GM23338 (cell line): ENCODE measurements at places on chromosomes 11 and 22. TPM values are rescaled to one million over a fixed set of nuclear protein-coding genes. Genes with fewer than 3 reads are reported as not detected.
A peak's percentile ranks its signal among the peaks of the same experiment; 100 is the strongest.

The JAML gene
- 0.12 and 0.56 TPM in 2 replicates for total RNA-seq

DNA sequence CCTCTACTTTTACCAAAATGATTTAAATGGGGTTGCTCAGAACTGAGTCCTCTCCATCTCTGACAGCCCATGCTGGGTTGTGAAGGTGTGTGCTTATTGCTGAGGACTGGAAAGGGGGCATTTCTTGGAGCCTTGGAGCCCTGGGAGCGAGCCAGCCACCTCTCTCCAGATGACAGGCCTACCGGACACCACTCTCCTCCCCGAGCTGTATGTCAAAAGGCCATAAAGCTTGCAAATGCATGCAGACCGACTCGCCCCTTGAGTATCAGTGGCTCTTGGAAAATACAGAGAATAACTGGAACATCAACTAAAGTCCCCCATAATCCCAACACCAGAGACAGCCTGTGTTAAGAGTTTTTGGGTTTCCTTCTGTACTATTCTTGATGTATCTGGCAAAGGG lies 67.9 kb upstream of the PITPNB start:
- no peaks in the 10 kb centered on the region for H3K36me3 ChIP-seq
- no peak overlapping the region for H3K4me3 ChIP-seq
- H3K27ac ChIP-seq, result 0 out of 2 replicates have a peak overlapping the region, but pooled peaks have one; percentile 55
- no peaks in the 10 kb centered on the region for H3K27me3 ChIP-seq

- no peaks in the 10 kb centered on the region for H3K36me3 ChIP-seq
- H3K4me1 ChIP-seq, result peaks cover 6% of the 10 kb centered on the region; the same call in 1 of the 2 replicates
- DNase-seq, result peak; percentile 78
- H3K27ac ChIP-seq, result no peak overlapping the region
Measured at GRCh38 chr11:30635401-30635989, 49.3 kb upstream of the MPPED2 start.

The APOL4 gene
- not detected in 2 replicates for total RNA-seq

The SYT13 gene
- total RNA-seq, result 16.3 and 17.1 TPM in 2 replicates

The IFITM10 gene
- total RNA-seq, result not detected in 2 replicates

DNA sequence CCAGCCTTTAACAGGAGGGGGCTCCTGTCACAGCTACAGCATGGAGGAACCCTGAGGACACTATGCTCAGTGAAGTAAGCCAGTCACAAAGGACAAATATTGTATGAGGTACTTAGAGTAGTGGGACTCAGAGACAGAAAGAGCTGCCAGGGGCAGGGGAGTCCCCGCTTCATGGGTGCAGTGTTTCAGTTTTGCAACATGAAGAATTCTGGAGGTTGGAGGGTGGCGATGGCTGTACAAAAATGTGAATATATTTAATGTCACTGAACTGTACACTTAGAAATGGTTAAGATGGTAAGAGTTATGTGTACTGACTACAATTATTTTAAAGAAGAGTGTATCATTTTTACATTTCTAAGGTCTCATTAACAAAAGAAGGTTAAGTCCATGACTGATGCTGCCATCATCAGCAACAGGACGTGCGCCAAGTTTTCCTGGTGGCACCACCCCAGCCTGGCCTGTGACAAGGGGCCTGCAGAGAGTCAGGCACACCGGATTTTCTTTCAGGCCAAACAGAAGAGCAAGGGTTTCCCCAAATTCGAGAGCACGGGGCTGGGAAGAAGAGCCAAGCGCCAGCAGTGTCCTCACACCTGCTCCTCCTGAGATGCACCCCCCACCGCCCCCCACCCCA lies 22.1 kb downstream of the YPEL1 start:
- H3K27me3 ChIP-seq, result no peaks in the 10 kb centered on the region
- H3K27ac ChIP-seq, result peak overlapping the region; percentile 34; the same call in 1 of the 2 replicates
- no peaks in the 10 kb centered on the region for H3K36me3 ChIP-seq
- no peak for DNase-seq

- peak; percentile 22 for DNase-seq
- H3K4me3 ChIP-seq, result no peak overlapping the region
- no peaks in the 10 kb centered on the region for H3K4me1 ChIP-seq
- H3K27ac ChIP-seq, result no peak overlapping the region
- no peaks in the 10 kb centered on the region for H3K27me3 ChIP-seq
- H3K36me3 ChIP-seq, result peaks cover 28% of the 10 kb centered on the region
Measured at GRCh38 chr11:59801981-59802638, 8.5 kb downstream of the MRPL16 start.

DNA sequence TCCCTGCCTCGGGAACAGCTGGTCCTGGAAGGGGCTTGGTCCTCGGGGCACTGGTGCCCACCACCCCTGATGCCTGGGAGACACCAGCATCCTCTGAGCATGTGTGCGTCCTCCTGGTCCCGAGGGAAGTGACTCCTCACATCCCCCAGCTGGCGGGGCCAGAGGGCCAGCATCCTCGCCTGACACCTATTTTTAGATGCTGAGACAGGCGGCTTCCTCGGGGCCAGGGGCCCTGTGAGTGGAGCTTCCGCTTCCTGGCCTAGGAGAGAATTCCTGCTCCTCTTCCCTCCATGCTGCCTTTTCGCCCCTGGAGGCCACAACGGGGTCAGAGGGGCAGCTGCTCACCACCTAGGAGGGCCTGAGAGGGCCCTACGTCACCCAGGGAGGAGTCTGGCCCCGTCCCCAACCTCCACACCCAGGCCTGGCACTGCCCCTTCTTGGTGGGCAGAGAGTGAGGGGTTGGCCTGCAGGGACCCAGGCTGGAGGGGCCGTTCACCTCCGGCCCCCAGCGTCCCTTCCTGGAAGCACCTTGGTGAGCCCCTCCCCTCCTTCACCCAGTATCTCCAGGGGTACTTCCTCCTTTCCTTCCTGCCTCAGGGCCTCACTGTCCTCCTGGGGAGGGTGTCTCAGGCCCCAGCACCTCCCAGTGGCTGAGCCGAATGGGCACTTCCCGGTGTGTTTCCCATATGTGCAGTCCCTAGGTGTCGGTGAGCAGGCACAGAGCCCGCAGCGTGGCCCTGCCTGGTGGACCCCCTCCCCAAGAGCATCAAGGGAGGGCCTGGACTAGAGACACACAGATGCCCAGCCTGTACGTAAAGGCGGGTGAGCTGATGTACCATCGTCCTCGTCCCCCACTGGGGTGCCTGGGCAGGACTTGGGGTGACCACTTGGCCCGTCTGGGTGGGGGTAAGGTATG lies 6.1 kb downstream of the CD81 start:
- H3K27me3 ChIP-seq, result no peaks in the 10 kb centered on the region
- no peak overlapping the region for H3K4me3 ChIP-seq
- 0 out of 2 replicates have a peak overlapping the region, but pooled peaks have one; percentile 26 for H3K27ac ChIP-seq
- peak; percentile 56 for DNase-seq
- H3K36me3 ChIP-seq, result no peaks in the 10 kb centered on the region

The CHRM1 gene
- 0.14 TPM in 1 of 2 replicates, not detected in the other for total RNA-seq

DNA sequence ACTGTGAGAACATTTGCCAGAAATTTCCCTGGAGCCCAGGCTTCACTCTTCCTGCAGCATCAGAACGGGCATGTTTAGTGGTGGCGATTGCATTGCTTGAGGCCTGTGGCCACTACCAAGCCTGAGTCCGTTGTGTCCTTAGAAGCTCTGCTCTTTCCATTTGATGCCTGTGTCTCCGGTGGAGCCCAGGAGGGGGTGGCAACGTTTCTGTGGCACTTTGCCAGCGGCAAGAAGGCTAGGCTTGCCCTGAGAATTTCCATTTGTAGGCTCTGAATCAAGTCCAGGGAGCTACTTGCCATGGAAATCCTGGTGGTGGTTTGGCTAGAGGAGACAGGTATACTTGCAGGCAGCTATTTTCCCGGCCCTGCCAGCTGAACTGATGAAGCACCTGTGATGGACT lies 47.1 kb downstream of the ADAMTS8 start:
- DNase-seq, result no peak
- H3K27me3 ChIP-seq, result no peaks in the 10 kb centered on the region
- no peak overlapping the region for H3K4me3 ChIP-seq
- H3K27ac ChIP-seq, result no peak overlapping the region
- H3K4me1 ChIP-seq, result peaks cover 33% of the 10 kb centered on the region
- H3K36me3 ChIP-seq, result no peaks in the 10 kb centered on the region

The NUDT8 gene
- total RNA-seq, result 5.0 and 6.6 TPM in 2 replicates

DNA sequence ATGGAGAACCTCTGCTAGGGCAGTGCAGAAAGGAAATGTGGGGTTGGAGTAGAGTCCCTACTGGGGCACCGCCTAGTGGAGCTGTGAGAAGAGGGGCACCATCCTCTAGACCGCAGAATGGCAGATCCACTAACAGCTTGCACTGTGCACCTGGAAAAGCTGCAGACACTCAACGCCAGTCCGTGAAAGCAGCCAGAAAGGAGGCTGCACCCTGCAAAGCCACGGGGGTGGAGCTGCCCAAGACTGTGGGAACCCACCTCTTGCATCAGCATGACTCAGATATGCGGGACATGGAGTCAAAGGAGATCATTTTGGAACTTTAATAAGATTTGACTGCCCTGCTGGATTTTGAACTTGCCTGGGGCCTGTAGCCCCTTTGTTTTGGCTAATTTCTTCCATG lies 8.7 kb downstream of the TSKU start:
- no peak overlapping the region for H3K4me3 ChIP-seq
- peaks cover 5% of the 10 kb centered on the region; the same call in 1 of the 2 replicates for H3K36me3 ChIP-seq
- H3K27ac ChIP-seq, result no peak overlapping the region
- DNase-seq, result no peak
- peaks cover 17% of the 10 kb centered on the region for H3K4me1 ChIP-seq
- H3K27me3 ChIP-seq, result no peaks in the 10 kb centered on the region

GRCh38 chr22:49044776-49045175 lies 782.9 kb downstream of the BRD1 start:
- H3K36me3 ChIP-seq, result no peaks in the 10 kb centered on the region; the same call in 1 of the 2 replicates
- no peak overlapping the region for H3K27ac ChIP-seq
- no peak overlapping the region for H3K4me3 ChIP-seq
- no peaks in the 10 kb centered on the region for H3K4me1 ChIP-seq
- no peaks in the 10 kb centered on the region for H3K27me3 ChIP-seq
